ENCODE measurements at places on chromosomes 5 and 9.

DNA sequence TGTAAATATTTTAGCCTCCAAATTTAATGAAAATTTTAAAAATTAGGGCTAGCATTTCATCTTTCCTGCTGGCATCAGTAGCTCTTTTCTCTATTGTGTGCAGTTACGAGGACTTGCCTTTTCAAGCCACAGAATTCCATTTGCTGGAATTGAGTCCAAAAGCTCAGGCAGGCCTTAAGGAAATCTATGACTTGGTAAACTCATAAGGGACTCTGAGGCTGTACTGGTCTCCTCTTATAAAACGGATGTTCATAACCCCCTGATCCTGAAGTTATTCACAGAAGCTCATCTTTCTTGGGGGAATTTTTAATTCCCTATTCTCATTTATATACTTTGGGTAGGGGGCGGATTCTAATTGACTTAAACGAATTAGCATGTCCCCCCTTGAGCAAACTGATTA is 23.4 kb downstream of the ANKRA2 start:
- DNase-seq, result no peak

DNA sequence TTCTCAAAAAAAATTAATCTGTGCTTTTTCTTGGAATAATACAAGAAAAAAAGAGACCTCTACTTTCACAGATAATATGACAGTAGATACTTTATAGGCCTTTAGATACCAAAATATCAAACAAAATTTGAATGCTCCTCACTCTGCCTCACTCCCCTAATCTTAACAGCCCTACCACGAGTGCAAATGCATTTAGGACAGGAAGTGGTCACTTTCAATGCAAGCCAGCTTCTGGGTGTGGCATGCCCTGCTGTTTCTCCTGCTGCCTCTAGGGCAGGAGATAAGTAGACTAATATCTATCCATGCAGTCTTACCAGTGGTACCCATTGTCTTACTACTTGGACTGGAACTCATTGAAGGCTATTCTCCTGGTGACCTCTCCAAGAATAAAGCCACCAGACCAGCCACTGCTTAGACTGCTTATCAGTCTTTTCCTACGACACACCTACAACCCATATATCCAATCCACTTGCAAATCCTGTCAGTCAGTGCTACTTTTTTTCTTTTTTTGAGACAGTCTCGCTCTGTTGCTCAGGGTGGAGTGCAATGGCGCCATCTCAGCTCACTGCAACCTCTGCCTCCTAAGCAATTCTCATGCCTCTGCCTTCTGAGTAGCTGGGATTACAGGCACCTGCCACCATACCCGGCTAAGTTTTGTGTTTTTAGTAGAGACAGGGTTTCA is 23.0 kb downstream of the FRRS1L start:
- DNase-seq, result peak; percentile 4

GRCh38 chr5:10452768-10453331 is 11.2 kb downstream of the ROPN1L start:
- DNase-seq, result peak; percentile 61

GRCh38 chr5:893711-894110 is 1.0 kb downstream of the TRIP13 start:
- DNase-seq, result no peak

DNA sequence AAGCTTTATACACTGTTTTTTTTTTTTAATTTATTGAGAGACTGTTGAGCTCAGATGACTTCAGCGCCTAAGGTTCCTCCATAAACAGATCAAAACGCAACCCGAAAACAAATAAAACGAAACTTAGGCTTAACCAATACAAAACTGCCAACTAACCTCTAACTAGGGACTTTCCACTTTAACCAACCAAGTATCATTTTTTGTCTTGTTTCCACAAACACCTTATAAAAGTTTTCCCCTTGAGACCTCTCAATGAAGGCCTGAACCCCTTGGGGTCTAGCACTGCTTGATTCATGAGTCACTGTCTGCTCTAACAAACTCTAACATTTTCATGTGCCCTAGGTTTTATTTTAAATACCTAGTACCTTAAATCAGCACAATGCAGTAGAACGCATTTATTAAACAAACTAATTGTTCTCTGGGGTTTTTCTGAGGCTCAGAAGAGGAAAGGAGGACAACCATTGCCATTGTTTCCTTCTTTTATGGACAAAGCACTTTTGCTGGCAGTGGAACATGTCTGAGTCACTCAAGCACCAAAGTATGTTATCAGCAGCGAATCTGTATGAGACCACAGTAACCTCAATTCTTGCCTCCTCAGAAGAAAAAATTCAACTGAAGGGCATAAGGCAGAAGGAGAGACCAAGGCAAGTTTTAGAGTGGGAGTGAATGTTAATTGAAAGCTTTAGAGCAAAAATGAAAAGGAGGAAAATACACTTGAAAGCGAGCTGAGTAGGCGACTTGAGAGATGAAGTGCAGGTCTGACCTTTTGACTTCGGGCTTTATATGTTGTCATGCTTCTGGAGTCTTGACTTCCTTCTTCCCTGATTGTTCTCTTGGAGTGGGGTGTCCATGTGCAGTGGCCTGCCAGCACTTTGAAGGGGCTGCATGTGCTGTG is 97.7 kb upstream of the HCN1 start:
- no peak for DNase-seq

- no peak for DNase-seq
These were observed 11.0 kb downstream of the NCS1 start for GRCh38 chr9:130183133-130183762.

- DNase-seq, result no peak
These were observed 36.3 kb downstream of the ITGA2 start for GRCh38 chr5:53025487-53025886.

- no peak for DNase-seq
These were observed 70.8 kb upstream of the GPR151 start for GRCh38 chr5:146586752-146587151.
